ENCODE measurements at places on chromosomes 6 and 20.

- DNase-seq = no peak
These were observed 29.2 kb downstream of the ERMARD start for GRCh38 chr6:169780571-169781091.

- DNase-seq = peak; percentile 96
These were observed 165.4 kb upstream of the CITED2 start for GRCh38 chr6:139539852-139540251.

DNA sequence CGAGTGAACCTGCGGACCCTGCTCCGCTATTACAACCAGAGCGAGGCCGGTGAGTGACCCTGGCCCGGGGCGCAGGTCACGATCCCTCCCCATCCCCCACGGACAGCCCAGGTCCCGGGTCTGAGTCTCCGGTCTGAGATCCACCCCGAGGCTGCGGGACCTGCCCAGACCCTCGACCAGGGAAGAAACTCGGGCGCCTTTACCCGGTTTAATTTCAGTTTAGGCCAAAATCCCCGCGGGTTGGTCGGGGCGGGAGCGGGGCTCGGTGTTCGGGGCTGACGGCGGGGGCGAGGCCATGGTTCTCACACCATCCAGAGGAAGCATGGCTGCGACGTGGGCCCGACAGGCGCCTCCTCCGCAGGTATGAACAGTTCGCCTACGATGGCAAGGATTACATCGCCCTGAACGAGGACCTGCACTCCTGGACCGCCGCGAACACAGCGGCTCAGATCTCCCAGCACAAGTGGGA, 46.9 kb upstream of the TRIM26 start:
- no peak for DNase-seq

DNA sequence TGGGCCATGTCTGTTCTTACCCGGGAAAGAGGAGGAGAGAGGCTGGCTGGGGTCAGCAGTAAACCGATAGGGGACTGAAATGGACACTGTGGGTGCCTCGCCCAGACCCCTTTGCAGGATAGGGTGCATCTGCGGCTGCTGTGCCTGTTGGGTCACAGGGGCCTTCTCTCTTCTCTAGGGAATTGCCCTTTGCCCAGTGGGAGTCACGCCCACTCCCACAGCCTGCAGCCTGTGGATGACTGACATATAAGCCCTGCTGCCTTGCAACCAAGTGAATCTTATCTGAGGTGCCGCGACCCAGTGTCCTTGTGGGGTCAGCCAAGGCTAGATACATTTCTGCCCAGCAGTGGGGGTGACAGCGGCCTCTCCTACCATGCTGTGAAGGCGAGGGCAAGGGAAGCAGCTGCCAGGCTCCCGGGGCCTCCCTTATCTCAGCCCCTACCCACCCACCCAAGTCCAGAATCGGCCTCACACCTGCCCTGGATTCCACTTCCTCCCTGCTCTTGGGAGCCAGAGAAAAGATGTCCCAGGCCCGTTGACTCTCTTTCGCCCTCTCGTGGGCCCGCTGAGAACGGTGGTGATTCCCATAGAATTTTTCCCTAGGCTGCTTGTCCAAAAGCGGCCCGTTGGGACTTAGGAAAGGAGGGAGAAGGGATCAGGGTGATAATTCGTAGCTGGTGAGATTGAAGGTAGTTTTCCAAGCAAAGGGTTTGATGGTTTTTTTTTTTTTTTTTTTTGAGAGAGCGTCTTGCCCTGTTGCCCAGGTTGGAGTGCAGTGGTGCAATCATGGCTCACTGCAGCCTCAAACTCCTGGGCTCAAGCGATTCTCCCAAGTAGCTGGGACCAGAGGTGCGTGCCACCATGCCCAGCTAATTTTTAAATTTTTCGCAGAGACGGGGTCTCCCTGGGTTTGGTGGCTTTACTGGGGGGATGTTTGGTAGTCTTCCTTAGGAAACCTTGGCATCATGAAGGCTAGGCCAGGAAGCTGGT, 76.4 kb upstream of the RNF24 start:
- DNase-seq = peak; percentile 14

- DNase-seq = peak; percentile 23
These were observed 112.5 kb downstream of the WDR27 start for GRCh38 chr6:169589293-169589692.

- no peak for DNase-seq
These were observed 4.3 kb downstream of the PPP1R11 start for GRCh38 chr6:30071081-30071818.

DNA sequence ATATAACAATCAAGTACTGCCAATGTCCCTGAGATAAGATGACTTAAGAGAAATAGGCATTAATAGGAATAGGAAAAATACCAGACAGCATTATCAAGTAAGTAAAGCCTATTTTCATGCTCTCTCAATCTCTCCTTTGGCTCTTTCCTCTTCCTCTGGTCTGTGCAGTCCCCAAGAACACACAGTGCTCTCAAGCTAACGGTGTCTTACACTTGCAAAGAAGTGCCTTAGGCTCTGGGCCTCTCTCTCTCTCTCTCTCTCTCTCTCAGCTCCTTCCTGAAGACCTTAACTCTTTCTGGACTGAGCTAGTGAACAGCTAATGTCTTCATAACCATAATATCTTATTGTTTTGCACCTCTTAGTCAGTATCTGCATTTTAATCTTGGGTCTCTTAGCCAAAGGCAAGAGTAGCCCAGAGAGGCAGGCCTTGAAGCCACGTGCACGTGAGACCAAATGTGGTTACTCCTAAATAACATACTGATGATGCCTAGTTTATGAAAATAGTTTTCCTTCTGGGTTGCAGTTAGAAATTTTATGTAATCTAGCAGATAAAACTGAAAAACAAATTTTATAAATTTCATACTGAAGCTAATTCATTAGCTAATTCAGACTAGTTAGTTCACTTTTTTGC, 70.8 kb downstream of the TPD52L1 start:
- no peak for DNase-seq

GRCh38 chr6:168908166-168908565, 345.5 kb downstream of the THBS2 start:
- no peak for DNase-seq

GRCh38 chr20:16115911-16116552, 457.2 kb downstream of the KIF16B start:
- no peak for DNase-seq

GRCh38 chr20:1324598-1325172, 4.3 kb downstream of the SDCBP2 start:
- peak; percentile 8 for DNase-seq

DNA sequence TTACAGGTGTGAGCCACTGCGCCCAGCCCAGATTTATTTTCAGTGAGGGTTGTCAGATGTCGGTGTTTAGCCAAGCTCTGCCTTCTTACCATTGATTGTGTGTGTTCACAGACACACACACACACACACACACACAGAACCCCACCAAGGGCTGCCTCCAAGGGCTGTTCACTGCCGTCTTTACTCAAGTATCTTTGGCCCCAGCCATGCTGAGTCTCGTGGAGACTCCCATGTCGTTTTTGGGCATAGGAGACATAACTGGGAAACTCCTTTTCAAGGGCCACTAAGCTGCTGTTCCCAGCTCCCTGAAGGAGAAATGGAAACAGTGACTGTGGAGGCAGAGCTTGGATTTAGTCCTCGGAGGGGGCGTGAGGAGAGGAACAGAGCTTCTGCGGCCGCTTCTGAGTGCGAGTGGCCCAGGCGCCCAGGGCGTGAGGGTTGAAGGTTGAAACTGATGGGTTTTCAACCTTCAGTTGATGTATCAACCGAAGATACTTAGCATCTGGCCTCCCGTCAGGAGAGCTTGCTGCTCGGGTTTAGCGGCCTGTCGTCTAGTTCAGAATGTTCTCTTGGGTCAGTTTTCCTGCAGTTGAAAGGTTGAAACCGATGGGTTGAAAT, 243.6 kb downstream of the TTLL2 start:
- DNase-seq = no peak

GRCh38 chr6:37239950-37240713, 17.4 kb upstream of the TBC1D22B start:
- DNase-seq = peak; percentile 86

DNA sequence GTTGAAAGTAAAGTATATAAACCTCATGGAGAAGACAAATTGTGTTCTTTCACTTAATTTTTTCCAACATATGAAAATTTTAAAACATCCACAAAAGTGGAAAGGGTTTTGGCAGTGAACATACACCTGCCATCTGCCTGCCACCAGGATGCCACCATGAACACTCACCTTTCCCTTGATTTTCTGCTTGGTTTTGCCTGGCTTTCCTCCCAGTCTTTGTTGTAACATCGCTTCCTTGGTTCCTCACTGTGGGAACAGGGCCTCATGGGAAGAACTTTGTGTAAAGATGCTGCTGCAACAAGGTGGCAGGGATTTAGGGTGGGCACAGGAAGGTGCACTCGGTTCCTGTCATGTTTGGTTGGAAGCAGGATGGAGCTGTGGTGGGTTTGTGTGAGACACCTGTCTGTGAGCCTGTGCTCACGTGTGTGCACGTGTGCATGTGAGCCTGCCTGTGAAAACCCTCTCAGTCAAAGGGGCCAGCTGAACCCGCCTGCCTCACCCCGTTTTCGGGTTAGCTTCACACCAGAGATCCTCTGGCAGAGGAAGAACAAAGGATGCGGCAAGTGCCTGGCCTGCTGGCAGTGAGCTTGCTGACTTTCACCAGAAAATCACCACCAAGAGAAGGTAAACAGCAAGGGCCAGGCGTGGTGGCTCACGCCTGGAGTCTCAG, 11.0 kb upstream of the RBM38 start:
- DNase-seq = no peak

GRCh38 chr6:137472641-137473137, 21.5 kb downstream of the OLIG3 start:
- no peak for DNase-seq

DNA sequence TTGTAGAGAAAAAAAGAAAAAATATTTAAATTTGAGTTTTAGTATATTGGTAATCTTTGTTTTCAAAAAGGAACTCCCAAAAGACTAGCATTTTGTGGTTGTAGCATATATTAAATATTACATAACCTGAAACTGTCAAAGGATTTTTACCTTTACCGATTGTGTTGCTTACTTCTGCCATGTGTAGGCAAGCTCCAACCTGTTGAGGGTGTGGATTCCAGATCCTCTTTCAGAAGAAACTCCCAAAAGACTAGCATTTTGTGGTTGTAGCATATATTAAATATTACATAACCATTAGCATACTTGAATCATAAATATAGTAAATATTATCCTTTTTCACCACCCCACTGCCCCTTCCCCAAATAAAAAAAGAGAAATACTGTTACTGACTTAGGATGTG, 3.2 kb downstream of the DSE start:
- no peak for DNase-seq

DNA sequence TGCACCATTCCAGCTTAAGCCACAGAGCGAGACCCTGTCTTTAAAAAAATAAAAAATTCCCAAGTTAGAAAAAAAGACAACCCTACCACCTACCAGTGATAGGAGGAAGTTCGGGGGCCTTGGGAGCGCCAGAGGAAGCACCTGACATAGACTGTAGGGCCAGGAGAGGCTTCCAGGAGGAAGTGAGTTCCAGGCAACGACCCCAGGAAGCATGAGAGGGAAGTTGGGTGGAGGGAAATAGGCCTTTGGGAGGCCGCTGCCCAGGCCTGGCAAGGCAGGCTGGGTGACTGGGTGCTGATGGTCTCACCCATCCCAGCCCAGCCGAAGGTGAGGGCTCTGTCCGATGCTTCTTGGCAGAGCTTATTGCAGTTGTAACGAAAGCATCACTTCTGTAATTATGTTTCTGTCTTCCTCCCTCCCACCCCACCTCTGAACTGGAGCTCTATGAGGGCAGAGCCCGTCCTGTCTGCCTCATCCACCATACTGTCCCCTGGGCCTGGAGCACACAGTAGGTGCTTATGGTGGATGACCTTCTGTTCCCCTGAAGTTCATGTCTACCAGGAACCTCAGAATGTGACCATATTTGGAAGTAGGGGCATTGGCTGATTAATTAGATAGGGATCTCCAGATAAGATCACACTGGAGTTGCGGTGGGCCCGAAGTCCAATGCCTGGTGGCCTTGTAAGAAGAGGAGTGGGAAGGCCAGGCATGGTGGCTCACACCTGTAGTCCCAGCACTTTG, 54.1 kb downstream of the UBE2V1 start:
- DNase-seq = no peak

DNA sequence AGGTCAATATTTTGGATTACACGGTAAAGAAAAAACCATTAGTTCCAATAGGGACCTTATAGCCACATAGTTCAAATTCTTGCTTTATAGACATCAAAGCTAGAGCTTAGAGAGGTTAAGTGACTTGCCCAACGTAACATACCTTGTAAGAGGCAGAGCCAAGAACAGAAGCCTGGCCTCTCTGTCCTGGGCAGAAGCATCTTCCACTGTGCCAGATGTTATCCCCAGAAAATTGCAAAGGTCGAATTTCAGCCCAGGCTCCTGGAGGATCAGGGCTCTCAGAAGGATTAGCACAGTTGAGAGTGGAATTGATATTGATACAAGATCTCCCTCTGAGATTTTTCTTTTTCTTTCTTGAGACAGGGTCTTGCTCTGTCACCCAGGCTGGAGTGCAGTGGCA, 6.1 kb downstream of the SMIM28 start:
- no peak for DNase-seq

DNA sequence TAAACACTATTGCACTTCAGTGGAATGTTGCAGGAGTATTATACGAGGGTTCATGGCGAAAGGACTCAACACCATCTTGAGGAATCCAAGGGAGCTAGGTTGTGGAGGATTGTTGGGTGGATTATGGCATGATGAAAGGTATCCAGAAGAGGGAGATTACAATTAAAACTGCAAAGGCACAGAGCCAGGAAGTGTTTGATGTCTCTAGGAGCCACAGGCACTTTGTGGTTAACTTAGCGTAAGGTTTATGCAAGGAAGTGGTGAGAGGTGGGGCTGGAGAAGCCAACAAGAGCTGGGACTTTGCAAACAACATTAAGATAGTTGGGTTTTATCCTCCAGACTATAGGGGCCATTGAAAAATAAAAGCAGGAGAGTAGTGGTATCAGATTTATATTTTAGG, 86.6 kb upstream of the TPD52L1 start:
- DNase-seq = no peak

GRCh38 chr20:14197097-14197496, 140.3 kb downstream of the FLRT3 start:
- no peak for DNase-seq

- DNase-seq = no peak
These were observed 41.9 kb upstream of the RNF8 start for GRCh38 chr6:37311741-37312473.

DNA sequence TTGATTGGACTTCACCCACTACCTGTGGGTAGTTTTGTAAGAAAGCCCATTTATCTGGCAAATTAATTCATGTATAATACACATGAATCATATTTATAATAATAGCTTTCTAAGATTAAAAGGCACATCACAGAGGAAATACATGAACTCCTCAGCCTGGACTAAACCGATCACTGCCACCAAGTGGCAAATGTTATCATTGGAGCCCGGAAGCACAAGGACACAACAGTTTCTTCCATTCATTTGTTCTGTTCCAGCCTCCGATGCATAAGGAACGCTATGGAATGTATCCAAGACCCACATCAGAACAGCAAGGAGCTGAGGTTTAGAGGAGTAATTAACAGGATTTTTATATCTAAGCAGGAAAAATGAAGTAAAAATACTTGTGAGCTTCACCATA, 13.9 kb upstream of the IPCEF1 start:
- peak; percentile 28 for DNase-seq

- DNase-seq = no peak
These were observed 3.8 kb downstream of the PEX7 start for GRCh38 chr6:136826216-136826615.

GRCh38 chr6:33756211-33756954, 9.7 kb upstream of the IP6K3 start:
- DNase-seq = no peak

GRCh38 chr6:31831350-31832215, 4.0 kb downstream of the HSPA1B start:
- no peak for DNase-seq

Measured in ACHN (cell line).